ENCODE measurements at places on chromosomes 5 and 9.

GRCh38 chr9:89563571-89564345 lies 41.1 kb upstream of the GADD45G start:
- no peak for DNase-seq

GRCh38 chr9:36798350-36799065 lies 225.8 kb downstream of the MELK start:
- peak; percentile 87 for DNase-seq

- no peak for DNase-seq
These were observed 27.5 kb downstream of the CORO2A start for GRCh38 chr9:98164912-98165311.

DNA sequence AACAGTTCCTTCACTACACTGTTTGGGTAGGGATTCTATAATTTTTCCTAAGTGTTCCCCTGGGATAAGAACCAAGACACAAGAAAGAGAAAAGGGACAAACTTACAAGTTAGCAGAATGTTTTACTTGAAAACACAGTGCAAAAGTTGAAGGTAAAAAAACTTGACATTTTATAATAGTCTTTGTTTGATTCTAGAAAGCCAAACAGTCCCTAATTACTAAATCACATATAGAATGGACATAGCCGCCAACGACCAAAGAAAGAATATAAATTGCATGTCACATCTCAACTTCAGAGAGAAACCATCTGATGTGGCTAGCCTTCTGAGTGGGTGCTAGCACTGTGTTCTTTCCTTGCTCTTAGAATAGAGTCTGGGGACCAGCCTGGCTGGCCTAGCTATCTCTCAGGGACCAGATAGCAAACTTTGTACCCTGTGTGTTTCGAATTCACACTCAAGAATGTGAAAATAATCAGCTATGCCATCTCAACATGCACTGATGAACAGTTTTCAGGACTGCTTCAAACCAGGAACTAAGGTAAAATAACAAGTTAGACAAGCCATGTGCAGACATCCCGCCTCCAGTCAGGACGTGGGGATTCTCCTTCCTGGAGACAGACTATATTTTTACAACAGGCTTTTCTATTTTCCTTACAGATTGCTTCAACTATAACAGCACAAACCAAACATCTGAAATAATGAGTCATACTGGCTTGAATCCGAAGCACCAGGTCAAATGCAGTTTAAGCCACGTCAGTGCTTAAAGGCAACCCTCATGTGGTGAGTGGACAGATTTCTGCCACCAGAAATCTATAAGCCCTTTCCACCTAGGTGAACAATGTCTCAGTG lies 53.7 kb downstream of the LHFPL2 start:
- DNase-seq: no peak

DNA sequence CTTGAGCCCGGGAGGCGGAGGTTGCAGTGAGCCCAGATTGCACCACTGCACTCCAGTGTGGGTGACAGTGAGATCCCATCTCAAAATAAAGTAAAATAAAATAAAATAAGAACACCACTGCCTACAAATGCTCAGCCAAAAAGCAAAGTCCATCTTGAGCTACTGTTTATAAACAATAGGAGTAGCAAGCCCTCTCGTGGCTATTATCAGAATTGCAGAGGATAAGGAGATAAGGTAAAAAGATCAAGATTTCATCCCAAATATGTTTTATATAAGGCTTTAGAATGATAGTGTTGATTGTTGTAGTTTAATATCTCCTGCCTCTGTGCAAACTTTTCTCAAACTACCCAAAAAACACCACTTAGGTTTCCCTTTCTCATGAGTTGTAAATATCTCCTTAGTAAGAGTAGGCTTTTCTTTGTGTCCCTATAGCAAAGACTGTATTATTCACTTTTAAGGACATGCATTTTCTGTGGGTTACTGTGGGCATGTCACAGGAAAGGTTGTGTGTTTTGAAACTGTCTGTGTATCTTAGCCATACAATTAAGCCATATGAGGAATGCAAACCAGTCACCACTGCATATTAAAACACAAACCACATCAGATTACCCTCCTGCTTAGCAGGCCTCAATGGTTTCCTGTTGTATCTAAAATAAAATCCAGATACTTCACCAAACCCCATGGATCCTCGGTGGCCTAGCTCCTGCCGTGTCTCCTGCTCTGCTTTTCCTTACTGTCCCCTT lies 31.8 kb upstream of the CKS2 start:
- DNase-seq: peak; percentile 87

- DNase-seq: no peak
These were observed 664.0 kb downstream of the NR2F1-AS1 start for GRCh38 chr5:92917044-92917443.

Data from Karpas-422 (cell line).